ENCODE measurements at places on chromosomes 7 and 10.

DNA sequence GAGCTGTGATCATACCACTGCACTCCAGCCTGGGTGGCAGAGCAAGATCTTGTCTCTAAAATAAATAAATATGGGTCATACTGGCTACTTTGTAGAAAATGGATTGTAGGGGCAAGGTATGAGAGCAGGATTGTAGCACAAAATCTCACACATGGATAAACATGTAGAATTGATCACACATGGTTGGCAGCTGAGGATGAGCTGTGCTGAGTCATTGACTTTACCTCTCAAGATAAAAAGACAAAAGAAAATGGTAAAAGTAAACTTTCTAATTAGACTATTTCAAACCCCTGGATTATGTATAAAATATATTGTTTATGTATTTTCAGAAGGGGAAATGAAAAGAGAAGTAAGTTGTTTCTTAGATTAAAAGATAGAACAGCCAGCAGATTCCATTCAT is 69.3 kb downstream of the APBB1IP start:
- no peak for DNase-seq

- no peak for DNase-seq
Measured at GRCh38 chr7:8135417-8135816, 126.5 kb downstream of the ICA1 start.

- no peak for DNase-seq
Measured at GRCh38 chr7:100122067-100122466, 2.6 kb downstream of the CNPY4 start.

GRCh38 chr10:27893358-27893954 is 105.4 kb downstream of the ODAD2 start:
- DNase-seq = no peak

DNA sequence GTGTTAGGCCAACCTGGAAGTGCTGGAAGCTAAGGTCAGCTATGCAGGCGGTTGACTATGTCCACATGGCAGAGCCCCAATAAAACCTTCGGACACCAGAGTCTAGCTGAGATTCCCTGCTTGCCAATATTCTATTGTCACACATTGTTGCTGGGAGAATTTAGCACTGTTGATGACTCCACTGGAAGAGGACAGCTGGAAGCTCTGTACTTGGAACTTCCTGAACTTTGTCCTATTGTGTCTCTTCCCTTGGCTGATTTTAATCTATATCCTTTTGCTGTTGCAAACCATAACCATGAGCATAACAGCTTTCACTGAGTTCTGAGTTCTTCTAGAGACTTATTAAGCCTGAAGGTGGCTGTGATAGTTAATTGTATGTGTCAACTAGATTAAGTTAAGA is 12.0 kb downstream of the XRCC2 start:
- no peak for DNase-seq

DNA sequence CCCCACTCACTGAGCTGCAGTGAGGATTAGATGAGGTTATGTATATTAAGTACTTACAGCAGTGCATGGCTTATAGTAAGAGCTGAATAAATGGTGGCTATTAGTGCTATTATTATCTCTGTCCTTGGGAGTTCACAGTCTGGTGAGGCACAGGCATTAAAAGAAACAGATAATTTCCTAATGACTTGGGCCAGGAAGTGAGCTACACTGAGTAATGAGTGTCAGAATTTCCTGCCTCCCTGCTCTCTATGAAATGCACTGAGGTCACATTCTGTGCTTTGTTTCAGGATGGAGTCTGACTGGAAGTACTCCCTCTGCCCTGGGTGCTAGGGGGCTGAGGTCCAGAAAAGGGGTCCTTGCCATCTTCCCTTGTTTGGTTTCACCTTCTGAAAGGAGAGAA is 48.7 kb upstream of the LOXL4 start:
- no peak for DNase-seq

- no peak for DNase-seq
Measured at GRCh38 chr10:29473087-29473356, 161.7 kb downstream of the SVIL start.

GRCh38 chr7:84412161-84412969 is 217.8 kb upstream of the SEMA3A start:
- DNase-seq = no peak

GRCh38 chr7:134458806-134459698 is at the start of gene AKR1B1:
Gene AKR1B1, minus strand, starts transcription at chr7:134459100. Its CDS starts 38 bp downstream, at chr7:134459062.
- DNase-seq = peak; percentile 93

DNA sequence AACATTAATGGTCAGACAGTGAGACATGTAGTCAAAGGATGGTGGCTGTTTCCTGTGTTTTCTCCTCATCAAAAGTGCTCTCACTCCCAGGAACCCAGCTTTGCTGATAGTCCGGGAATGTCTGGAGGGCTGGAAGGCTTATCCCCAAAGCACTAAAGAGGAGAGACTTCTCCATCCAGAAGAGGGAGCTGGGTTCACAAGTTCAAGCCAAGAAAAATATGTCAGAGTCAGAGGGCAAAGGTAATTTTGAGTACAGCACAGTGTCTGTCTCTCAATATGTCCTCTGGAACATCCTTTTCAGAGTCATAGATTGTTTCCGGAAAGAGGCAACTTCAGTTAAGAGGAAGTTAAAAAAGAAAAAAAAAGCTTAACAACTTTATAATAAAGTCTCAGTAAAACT is 281.5 kb upstream of the PHYHIPL start:
- DNase-seq = no peak

- DNase-seq = no peak
Measured at GRCh38 chr10:72821606-72822005, 71.9 kb upstream of the OIT3 start.

DNA sequence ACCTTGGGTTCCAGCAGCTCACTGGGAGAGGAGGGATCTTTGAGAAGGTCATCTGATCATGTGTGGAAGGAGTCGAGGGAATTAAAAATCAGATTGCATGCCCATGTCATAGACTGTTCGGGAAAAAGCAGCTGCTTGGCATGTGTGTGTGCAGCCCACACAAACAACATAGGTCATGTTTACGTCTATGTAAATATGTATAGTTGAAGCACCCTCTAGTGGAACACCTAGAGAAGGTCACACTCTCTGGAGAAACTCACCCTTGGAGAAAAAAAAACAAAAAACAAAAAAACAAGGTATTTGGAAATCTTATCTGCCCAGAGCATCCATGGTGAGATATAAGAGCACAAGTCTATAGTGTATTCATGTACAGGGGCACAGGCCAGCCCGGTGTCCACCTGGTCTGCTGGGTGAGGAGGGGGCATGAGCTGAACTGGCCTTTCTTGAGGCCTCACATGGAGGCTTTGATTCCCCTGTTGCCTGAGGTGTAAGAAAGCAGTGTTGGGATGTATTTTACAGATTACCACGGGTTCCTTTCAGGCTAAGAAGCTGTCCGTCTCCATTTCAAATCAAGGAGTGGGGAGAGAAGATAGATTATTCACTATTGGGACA is 98.0 kb downstream of the NPY start:
- DNase-seq = no peak

GRCh38 chr10:59995862-59996261 is 89.5 kb upstream of the CCDC6 start:
- DNase-seq = no peak

- no peak for DNase-seq
Measured at GRCh38 chr10:49417311-49418052, 21.6 kb upstream of the DRGX start.

DNA sequence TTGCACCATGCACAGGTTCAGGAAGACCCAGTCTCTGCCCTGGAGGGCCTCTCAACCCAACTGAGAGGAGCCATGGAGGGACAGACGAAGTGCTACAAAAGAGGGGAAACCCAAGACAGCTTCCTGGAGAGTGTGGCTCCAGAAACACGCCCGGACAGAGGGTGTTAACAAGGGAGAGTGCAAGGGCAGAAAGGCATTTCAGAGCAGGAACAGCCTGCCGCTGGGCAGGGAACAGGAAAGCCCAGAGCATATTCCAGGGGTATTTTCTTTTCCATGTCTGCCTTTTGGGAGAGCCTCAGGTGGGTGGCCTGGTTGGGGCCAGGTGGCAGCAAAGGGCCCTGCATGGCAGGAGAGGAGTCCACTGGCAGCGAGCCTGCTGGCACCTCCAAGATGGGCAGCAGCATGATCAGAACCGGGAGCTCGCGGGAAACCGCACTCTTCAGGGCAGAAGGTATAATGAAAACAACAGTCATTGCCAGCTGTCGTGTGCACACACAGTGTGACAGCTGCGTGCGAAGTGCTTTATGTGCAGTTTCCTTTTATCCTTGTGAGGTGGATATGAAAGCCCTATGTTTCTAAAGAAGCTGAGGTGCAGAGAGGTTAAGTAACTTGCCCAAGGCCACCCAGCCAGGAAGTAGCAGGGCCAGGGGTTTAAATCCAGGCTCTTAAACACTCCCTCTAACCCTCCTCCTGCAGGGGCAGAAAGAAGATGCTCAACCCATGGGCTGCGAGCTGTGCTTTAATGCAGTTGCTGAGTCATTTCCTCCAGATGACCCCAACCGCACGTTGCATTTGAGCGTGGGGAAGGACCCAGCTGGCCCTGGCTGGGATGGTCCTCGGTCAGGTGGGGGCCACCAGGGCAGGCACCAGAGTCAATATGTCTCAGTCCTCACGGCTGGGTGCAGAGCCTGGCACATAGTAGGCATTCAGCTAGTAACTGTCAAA is 128.6 kb downstream of the OAT start:
- DNase-seq = peak; percentile 69

- DNase-seq = no peak
Measured at GRCh38 chr10:113929522-113929921, 75.1 kb downstream of the NHLRC2 start.

- DNase-seq = no peak
Measured at GRCh38 chr7:152887191-152887590, 127.6 kb downstream of the ACTR3B start.

GRCh38 chr10:60664859-60665258 is 113.4 kb upstream of the CDK1 start:
- DNase-seq = no peak

DNA sequence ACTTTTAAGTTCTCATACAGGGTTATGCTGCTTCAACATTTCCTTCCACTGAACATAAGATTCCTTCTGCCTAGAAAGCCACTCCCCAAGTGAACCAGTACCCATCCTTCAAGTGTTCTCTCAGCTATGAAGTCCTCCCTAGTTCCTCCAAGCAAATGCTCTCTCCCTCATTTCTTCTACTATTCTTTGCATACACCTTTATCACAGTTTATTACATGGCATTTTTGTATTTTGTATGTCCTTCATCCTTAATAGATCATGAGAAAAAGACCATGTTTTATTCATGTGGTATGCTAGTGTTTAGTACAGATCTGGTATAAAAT is 1.9 kb downstream of the SYPL1 start:
- DNase-seq = peak; percentile 28

DNA sequence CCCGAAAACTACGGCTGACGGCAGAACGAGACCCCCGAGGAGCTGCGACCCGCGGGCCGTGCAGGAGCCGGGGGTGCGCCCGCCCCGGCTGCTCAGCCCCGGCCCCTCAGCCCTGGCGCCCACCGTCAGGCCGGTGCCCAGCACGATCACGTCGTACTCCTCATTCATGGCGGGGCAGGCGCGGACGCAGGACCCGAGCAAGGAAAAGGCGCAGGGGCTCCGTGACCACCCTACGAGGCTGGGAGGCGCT is 218 bp downstream of the GDI2 start:
- DNase-seq = no peak

- DNase-seq = peak; percentile 30
Measured at GRCh38 chr7:75638594-75639070, 100.1 kb downstream of the HIP1 start.

DNA sequence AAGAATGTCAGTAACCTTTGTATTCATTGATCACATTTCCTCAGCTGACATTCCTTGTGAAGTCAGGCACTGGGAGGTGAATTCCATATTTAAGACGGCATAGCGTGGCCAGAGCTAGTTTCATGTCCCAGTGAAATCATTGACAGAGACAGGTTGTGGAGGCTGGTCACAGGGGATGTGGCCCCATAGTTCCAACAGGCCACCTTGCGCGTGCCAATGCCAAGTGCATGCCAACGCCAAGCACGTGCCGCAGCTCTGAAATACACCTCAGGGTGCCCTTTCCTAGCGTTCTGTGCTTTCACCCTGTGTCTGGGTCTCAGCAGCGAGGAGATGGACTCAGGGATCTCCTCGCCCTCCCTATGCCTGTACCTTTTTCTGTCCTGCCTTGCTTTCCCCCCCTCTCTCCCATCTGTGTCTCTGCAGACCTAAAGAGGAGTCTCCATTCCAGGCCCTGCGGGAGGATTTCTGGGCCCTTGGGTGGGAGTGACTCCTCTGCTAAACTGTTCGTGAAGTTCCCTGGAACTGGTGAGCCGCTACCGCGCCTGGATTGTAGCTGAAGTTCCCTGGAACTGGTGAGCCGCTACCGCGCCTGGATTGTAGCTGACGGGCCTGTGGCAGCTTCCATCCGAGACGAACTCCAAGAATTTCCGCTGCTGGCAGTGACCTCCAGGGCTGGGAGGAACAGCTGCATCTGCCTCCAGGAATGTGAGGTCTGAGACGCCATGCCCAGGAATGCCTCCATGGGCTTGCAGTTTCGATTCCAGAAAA is 19.7 kb downstream of the AQP1 start:
- DNase-seq = no peak

- DNase-seq = no peak
Measured at GRCh38 chr10:24901686-24902399, 50.6 kb downstream of the PRTFDC1 start.

GRCh38 chr10:122096705-122097104 is 107.7 kb downstream of the TACC2 start:
- DNase-seq = no peak

GRCh38 chr7:47553309-47553708 is 28.6 kb downstream of the TNS3 start:
- DNase-seq = no peak

GRCh38 chr10:113622831-113623230 is 41.0 kb downstream of the NRAP start:
- DNase-seq = no peak
